ENCODE measurements at places on chromosomes 6 and 20.

DNA sequence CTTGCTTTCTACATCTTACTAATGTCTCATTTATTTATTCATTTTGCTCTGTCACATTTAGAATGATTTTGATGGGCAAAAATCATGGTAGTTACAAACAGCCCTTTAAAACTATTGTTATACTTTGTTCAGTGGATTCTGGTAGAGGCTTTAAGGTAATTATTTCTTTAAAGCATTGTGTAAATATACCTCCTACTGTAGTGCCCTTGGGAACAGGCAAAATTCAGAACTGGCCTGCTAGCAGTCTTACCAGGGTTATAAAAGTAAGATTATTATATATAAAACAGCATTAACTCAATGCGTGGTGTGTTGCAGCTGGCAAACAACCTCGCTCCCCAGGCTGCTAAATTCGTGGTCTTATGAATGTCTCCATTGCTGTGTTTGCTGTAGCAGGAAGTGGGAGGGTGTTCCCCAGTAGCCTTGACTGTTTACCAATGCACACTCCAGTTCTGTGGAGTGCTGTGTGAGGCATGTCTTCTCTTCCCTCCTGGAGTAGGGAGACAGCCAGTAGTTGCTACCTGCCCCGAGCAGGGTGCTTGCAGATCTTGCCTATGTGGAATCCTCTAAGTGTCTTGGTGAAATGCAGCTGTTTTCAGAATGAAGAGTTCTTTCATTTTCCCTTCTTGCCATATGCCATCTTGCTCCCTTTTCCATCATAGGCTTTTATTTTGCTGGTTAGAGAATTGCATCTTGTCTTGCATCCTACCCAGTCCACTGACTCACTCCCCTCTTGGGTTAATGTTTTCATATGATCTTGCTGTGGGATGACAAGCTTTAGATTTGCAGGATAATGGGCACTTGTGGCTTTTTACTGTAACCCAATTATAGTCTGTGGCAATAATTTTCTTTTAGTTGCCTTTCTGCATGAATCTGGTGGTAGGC, 45.3 kb downstream of the IGF2R start:
- no peak for DNase-seq

DNA sequence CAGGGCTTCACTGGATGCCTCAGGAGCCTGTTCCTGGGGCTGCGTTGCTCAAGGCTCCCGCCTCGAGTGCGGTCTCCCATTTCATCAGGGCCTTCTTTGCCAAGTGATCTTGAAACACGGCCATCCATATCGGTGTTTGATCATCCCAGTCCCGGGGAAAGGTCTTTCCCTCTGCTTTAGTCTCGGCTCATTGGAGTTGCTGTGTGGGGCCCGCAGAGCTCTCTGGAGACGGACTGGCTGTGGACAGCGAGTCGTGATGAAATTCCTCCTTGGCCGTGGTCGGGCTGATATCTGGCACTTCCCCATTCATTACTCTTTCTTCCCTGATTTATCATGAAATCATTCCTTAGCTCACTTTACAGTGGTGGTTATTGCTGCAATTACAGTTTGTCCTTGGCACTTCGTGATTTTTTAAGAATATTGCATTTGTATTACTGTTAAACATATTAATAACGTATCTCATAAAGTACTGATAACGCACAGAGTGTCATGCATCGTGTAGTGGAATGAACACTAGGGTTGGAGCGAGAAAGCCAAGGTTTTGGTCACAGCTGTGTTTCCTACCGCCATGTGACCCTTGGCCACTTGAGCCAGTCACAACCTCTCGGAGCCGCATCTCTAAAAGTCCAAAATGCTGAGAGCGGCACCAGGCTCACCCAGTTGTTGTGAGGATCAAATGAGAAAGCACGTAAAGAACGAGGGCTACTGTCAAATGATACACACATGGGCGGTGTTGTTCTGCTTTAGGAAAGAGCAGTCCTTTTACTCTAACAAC, 71.8 kb downstream of the MTHFD1L start:
- no peak for DNase-seq

GRCh38 chr6:111844921-111845320, 28.3 kb downstream of the FYN start:
- DNase-seq, result no peak

- DNase-seq, result no peak
Measured at GRCh38 chr20:56412949-56413348, 889 bp downstream of the CASS4 start.

DNA sequence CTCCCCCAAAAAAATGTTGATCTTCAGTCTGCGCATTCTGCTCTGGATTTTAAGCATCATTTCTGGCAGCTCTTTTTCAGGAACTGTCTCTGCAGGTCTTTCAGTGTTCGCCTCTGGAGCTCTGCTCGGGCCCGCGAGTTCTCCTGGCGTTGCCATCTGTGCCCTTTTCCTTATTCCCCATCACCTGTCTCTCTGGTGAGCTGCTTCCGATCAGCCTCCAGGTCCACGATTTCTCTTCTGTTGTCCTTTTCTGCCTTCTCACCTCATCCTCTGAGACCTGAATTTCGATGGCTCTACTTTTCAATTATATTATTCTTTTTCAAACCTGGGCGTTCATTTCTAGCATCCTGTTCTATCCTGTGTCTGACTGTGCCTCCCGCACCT, 590 bp upstream of the MAP1LC3A start:
- no peak for DNase-seq

Data from KG1 (cell line).